ENCODE measurements at places on chromosomes 3 and 15.
A peak's percentile ranks its signal among the peaks of the same experiment; 100 is the strongest.

DNA sequence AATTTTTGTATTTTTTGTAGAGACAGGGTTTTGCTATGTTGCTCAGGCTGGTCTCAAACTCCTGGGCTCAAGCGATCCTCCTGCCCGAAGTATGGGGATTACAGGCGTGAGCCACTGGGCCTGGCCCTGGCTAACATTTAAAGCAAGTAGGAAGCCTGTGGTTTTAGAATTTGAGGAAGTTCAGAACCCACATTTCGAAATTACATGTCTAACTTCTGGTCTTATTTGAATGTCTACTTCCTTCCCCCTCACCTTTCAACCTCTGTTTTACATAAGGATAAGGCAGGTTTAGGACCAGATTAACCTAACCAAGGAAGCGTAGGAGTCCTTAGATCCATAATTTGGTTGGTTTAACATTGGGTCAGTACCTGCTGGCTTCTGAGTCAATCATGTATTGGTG is 120.5 kb upstream of the PROK2 start:
- no peak for DNase-seq

DNA sequence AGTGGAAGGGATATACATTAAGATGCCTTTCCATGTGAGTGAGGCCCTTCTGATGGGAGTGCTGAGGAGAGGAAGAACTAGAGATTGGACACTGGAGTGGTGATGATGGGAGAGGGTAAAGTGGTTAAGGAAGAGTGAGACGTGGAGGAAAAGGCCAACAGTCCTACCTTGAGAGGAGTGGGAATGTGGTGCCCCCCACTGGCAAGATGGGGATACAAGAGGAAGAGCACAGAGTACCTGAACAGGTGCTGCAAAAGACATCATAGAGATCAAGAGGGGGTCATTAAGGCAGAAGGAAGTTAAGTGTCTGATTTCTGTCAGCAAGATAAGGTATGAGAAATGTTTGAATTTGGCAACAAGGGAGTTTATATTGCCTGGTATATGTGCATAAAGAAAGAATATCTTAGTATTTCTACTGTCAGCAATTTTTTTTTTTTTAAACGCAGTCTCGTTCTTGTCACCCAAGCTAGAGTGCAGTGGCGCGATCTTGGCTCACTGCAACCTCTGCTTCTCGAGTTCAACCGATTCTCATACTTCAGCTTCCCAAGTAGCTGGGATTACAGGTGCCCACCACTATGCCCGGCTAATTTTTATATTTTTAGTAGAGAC is 34.0 kb downstream of the ARIH2 start:
- no peak for DNase-seq

DNA sequence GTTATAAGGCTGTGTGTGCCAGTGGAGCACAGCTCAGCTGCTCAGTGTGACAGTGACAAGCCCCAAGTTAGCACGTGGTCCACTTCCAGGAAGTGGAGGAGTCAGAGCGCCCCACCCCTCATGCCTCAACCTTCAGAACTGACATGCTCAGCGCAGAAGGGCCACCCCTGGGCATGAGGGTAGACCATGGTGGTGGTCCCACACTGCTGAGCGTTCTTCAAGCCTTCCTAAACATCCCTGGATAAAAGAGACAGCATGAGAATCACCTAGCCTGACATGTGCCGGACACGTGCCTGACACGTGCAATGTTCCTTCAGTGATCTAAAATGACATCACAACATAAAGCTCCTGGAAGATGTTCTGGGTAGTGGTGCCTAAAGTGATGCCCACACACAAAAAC is 16.8 kb downstream of the ATP10A start:
- DNase-seq, result no peak

DNA sequence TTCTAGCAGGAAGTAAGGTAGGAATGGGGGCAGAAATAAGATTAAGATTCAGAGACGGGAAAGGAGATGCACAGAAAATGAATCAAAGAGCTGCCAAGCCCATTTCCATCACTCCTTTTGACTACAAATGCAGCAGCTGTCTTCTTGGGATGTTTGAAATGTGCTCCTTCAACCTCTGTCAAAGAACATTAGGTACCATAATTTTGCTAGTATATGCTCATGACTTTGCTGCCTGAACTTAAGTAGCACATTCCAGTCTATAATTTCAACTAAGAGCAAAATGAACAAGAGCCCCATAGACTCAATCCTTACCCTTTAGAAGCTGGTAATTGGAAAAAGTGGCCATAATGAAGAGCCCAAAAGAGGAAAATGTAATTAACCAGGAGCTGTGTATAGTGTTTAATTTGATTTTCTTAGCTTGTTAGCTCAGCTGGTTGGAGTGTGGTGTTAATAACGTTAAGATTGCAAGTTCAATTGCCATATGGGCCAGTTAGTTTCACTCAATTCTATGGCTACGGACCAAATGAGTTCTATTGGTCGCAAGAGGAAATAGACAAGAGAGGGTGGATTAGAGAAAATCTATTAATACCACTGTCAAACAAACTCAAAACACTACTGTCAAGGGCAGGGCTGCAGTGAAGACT is 349.9 kb downstream of the ZBBX start:
- DNase-seq, result no peak

- peak; percentile 9 for DNase-seq
Measured at GRCh38 chr3:128348805-128349531, 117.7 kb downstream of the DNAJB8 start.

GRCh38 chr15:69787791-69788190 is 309.9 kb downstream of the TLE3 start:
- no peak for DNase-seq

- DNase-seq, result peak; percentile 26
Measured at GRCh38 chr15:75091814-75092213, 68.4 kb downstream of the PPCDC start.

GRCh38 chr3:192863091-192863420 is 54.6 kb downstream of the MB21D2 start:
- DNase-seq, result no peak

DNA sequence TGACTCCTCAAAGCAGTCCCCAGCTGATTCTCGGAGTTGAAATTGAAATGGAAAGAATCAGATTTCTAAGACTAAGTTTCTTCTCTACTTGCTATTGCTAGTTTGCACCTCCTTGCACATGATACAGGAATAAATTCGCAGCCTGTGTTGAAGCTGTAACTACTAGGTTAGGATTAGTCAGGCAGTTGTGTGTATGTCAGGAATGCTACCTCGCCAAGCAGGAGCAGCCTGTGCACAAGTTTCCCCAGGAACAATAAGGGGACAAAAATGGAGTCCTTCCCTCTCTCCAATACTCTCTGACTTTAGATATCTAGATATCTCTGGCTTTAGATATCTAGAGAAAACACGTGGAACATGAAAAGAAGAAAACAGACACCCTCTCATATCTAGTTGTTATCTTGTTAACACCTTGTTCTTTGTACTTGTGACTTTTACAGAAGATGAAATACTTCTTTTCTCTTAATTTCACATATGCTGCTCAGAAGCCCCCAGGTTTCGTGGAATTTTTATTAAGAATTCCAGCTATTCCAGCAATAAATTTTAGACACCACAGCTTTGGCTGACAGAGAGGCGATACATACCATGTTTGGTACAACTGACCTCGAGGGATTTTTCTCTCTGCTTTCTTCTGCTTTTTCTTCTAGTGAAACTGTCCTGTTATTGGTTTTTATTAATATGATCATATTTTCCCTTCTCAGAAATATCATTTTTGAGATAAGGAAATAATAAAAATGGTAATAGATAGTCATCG is 56.1 kb upstream of the CMSS1 start:
- peak; percentile 53 for DNase-seq

DNA sequence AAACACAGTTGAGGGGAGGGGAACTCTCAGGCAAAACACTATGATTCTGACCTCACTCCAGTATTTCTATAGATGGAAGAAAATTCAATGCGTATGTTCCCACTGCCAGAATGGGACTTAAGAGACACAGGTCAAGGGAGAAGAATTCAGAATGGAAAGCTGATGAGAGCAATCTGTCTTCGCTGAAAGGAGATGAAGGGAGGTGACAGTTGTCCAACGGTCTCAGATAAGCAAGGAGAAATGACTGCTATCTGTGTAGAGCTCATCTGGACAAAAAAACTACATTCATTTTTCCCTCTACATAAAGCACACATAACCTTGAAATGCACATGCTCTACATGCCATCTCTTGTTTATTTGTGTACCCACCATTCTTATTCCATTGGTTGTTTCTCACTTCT is 405.1 kb downstream of the LSAMP start:
- no peak for DNase-seq

- no peak for DNase-seq
Measured at GRCh38 chr3:47355010-47355409, 25.8 kb upstream of the PTPN23 start.

- peak; percentile 92 for DNase-seq
Measured at GRCh38 chr15:89243691-89244573, at the start of gene FANCI. Gene FANCI (plus strand): TSS chr15:89243979. CDS start chr15:89247648, 3,669 bp downstream.

DNA sequence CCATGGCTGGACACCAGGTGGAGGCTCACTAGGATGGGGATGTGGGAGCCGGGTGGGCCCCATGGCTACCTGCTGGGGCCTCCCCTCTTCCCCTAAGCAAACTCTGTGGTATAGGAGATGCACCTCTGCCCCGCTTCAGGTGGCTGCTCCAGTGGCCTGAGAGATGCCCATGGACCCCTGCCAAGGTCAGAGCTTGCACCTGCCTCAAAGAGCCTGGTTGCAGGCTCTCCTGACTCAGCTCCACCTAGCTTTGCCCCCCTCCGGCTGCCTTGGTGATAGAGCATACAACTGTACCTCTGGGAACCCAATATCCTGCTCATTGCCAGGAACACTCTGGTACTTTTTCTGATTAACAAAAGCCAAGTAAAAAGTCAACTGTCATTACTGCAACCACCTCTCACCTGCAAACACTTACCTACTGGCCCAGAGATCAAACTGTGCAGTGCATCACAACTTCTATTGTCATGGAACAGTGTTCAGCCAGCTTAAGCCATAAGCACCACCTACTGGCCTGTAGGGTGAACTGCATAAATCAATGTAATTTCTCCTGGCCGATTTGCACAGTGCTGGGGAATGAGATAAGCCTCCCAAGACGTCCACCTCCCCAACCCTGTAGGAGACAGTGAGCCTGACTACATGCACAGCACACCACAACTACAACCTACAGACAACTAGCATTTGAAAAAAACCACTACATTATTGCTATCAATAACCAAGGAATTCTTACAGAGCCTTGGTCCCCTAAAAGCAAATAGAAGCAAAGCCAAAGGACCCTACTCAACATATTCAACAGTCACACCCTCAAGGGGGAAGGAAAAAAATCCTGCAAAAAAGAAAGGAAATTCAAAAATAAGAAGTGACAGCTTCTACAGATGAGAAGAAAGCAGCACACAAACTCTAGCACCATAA is 352.4 kb upstream of the ARHGEF26 start:
- DNase-seq, result peak; percentile 51

GRCh38 chr3:146326875-146327543 is 76.1 kb upstream of the PLSCR4 start:
- peak; percentile 68 for DNase-seq

DNA sequence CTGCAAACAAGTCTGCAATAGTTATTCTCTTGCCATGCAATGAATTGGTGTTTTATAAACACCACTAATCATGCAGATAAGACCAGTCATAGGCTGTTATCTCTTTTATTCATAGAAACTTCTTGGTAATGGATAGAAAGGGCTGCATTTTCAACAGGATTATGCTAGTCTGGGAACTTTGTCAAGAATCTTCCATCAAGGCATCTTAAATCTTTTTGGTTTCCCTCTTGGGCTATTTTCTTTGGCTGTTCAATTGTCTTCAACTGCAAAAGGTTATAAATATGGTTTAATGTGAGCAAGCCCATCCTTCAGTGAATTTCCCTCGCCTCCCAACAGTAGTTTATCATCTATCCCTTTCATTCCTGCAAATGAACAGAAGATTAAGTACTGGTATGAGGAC is 59.0 kb upstream of the MINAR1 start:
- peak; percentile 56 for DNase-seq

- DNase-seq, result peak; percentile 55
Measured at GRCh38 chr3:194285850-194286197, 65.3 kb downstream of the CPN2 start.

- no peak for DNase-seq
Measured at GRCh38 chr3:122577409-122578031, at the start of gene PARP15. Gene PARP15 (plus strand): TSS chr3:122577650. CDS start chr3:122577668, 18 bp downstream.

- no peak for DNase-seq
Measured at GRCh38 chr15:26950001-26950400, 21.0 kb upstream of the GABRG3 start.

- DNase-seq, result no peak
Measured at GRCh38 chr3:13229273-13229949, 156.2 kb upstream of the IQSEC1 start.

GRCh38 chr3:55911266-55911665 is 424.2 kb upstream of the WNT5A start:
- DNase-seq, result no peak

DNA sequence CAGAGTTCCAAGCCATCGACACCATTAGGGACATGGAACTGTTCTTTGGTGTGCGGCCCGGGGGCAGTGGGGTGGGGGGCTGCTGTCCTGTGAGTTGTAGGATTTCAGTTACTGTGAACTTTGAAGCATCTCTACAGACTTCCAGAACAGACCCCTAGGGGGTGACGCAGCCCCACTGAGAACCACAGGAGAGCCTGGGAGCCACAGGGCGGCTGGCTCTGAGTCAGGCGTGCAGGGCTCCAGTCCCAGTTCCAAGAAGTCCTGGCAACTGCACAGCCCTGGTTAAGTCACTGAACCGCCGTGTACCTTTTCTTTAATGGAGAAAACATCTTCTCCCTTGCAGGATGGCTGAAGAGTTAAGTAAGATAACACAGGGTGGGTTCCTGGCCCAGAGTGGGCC is 23.5 kb upstream of the LRTM1 start:
- peak; percentile 93 for DNase-seq

- no peak for DNase-seq
Measured at GRCh38 chr3:60890226-60890625, 361.0 kb downstream of the FHIT start.

DNA sequence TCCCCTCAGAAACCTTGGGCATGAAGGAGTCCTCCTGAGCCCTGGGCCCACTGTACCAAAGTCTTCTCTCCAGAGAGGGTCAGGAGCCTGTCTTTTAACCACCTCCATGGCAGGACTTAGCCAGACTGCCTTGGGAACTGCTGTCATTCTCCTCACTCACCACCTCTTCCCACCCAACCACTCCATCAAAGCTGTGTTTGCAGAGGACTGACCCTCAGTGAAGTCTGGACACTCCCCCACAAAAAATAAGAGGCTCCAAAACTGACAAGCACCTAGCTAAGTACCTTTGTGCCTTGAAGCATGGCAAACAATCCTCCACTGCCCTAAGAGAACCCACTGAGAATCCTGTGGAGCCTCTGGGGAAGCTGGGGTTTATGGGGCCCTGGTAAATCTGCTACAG is 2.3 kb upstream of the SCAP start:
- DNase-seq, result no peak

GRCh38 chr15:67641453-67641852 is 99.0 kb downstream of the MAP2K5 start:
- DNase-seq, result no peak

DNA sequence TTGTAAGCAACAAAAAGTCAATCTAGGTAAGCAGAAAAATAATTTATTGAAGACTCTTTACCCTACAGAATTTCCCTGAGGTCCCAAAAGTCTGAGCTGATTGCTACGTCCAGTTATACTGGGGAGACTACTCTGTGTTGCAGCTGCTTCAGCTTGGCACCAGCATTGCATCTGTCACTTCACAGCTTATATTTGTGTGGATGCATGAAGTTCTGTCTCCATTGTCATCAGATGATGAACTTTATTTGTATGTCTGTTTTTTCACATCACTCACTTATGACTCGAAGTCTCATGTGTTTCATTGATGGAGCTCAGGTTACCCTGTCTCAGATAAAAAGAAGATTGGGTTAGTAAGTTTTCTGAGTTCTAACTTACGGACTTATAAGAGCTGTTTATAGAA is 75.3 kb upstream of the LRRFIP2 start:
- no peak for DNase-seq

All from fibroblast of skin of abdomen (primary cell).